Stimulated activated CD4-positive, alpha-beta T cell treated with anti-CD3 and anti-CD28 coated beads, Interleukin-4, amount 100 ng/mL, for 1 hour (primary cell): ENCODE measurements at places on chromosomes 16 and 17.
A peak's percentile ranks its signal among the peaks of the same experiment; 100 is the strongest.

GRCh38 chr16:21162661-21163151, 4.2 kb downstream of the LDAF1 start:
- DNase-seq: no peak

GRCh38 chr17:81365601-81366585, 29.4 kb upstream of the BAHCC1 start:
- DNase-seq: no peak

DNA sequence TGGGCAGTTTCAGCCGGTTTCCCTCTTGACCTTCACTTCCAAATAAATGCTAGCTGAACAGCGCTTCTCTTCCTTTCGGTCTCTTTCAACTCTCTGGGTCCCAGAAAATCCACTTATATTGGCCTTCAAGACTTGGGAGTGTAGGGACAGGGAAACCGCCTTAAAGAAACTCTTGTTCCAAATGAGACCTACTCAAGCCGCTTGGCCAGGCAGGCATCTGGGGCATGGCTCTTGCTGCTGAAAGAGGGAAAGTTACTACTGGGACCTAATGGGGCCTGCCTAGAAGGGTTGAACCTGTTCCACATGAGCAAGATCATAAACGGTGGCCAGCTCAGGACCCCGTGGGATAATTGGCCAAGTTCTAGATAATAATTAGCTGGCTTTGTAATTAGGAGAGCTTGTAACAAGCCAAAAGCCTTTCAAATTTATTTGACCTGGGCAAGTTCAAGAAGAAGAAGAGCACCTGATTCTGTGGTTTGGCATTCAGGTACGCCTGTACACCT, 13.2 kb downstream of the CDH1 start:
- DNase-seq: no peak

DNA sequence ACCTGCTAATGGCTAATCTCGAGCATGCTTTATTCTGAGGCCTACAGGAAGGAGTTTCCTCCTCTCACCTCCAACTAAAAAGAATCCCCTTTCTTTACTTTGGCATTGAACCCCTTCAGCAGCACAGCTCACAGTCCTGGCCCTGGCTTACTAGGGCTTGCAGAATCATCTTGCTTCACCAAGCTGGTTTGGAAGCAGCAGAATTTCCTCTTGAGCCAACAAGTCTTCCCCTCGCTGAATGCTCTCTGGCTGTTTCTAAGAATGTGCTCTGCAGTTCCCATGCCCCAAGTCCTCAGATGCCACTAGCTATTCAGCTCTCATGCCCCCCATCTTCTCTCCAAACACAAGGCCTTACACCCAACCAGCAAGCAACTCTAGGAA, 271.2 kb downstream of the NTN1 start:
- DNase-seq: no peak

DNA sequence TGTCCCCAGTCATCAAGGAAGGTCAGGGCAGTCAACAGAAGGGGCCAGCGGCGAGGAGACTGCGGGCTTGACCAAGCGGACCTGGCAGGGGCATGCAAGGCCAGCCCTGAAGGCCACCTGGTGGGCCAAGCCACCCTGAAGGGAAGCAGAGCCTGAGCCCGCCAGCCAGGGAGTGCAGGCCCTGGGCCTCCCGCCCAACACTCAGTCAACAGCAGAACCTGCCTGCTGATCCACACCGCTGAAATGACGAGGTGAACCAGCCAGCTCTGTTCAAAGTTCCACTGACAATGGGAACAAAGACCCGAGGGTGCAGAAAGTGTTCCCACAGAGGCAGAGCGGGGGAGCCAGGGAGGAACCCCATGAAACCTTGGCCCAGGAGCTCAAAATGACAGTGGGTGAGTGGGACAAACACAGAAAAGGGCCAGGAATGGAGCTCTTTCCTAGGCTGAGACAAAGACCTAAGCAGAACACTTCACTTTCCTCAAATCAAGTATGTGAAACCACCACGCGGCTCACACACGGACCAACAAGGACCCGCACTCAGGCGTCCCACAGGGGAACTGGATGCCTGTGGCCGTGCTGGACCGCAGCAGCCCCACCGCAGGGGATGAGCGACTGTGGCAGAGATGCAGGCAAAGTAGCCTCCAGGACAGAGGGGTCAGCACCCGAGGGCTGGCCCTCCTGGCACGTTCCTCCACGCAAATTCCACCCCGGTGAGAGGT, 12.0 kb downstream of the AXIN1 start:
- no peak for DNase-seq

GRCh38 chr16:11651796-11652195, 16.5 kb upstream of the SNN start:
- no peak for DNase-seq

- peak; percentile 83 for DNase-seq
These were observed 10.8 kb downstream of the HID1 start for GRCh38 chr17:74961657-74962350.

DNA sequence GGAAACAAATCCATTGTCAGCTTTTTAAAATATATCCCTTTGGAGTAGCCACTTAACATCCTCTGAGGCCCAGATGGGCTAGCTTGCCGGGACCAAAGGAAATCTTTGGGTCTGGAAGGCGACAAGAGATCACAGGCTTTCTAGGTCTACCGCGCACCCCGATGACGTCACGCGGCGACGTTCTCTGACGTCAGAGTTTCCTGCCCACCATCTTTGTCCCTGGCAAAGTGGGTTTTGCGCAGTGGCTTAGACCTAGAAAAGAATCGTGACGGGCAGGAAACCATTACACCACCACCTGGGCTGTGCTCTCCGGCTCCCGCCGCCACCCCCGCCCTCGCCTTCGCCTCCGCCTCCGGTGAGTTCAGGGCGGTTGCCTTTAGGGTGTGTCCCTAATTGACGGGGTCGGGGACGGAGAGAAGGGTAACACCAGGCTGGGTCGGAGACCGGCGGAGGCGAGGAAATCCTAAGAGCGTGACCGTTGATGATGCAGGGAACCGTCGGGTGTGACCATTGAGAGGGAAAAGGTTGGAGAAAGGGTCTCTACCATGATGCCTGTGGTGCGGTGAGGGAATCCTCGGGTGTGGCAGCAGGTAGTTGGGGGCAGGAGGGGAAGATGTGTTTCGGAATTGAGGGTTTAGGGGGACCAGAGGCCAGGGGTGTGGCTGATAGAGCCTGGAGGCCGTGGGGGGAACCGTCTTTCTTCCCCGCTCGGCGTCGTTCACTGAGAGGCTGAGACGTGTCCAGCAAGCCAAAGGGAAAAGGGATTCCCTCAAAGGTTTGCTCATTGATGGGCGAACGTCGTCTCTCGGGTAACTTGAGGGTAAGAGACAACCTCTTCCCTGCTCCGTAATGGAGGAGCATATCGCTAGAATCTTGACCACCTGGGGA, at the start of gene AP2B1:
Gene AP2B1, plus strand, starts transcription at position 249 of the 888 bp plus-strand sequence. CDS start 6,709 bp downstream, outside the sequence.
- DNase-seq: peak; percentile 92

DNA sequence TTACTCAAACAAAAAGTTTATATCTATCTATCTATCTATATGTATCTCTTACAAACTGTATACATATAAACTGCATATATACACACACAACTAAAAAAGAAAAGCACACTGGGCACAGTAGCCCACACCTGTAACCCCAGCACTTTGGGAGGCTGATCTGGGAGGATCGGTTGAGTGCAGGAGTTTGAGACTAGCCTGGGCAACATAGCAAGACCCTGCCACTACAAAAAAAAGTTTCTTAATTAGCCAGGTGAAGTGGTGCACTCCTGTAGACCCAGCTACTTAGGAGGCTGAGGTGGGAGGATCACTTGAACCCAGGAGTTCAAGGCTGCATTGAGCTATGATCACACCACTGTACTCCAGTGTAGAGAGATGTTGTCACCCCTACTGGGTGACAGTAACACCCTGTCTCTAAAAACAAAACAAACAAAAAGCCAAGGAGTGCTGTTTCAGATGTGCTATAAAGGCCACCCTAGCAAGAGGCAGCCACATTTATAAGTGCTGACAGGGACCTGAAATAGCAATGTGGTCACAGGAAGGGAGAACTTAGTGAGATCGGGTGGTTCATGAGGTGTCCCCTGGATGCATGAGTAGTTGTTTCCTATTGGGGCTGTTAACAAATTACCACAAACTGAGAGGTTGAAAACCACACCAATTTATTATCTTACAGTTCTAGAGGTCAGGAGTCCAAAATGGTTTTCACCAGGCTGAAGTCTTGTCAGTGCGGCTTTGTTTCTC, 4.8 kb downstream of the CD2BP2 start:
- no peak for DNase-seq

- DNase-seq: no peak
These were observed 63.6 kb downstream of the SCNN1B start for GRCh38 chr16:23365602-23366240.

GRCh38 chr17:73720187-73720834, 76.1 kb upstream of the SDK2 start:
- DNase-seq: no peak

- no peak for DNase-seq
These were observed 63.6 kb downstream of the ASIC2 start for GRCh38 chr17:33229499-33229898.

- DNase-seq: no peak
These were observed 421.5 kb downstream of the SOX9 start for GRCh38 chr17:72542317-72542716.

GRCh38 chr17:62767997-62768396, 40.1 kb downstream of the MARCHF10 start:
- no peak for DNase-seq

DNA sequence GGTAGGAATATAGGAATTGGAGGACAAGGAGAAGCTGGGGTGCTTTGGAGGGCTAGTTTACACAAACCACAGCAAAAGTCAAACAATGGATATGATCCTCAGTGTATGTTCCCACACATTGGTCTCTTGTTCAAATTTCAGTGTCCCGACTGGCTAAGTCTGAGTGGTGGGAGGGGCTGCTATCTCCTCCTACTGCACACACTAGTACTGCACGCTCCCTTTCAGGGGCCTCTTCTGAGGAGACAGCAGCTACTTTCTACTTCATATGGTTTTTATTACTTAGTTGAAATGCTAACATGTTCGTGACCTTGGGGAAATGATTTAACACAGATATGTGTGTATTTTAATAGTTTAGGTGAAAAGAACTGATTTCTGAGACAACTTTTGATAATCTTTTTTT, 18.8 kb upstream of the KRT10 start:
- DNase-seq: no peak

DNA sequence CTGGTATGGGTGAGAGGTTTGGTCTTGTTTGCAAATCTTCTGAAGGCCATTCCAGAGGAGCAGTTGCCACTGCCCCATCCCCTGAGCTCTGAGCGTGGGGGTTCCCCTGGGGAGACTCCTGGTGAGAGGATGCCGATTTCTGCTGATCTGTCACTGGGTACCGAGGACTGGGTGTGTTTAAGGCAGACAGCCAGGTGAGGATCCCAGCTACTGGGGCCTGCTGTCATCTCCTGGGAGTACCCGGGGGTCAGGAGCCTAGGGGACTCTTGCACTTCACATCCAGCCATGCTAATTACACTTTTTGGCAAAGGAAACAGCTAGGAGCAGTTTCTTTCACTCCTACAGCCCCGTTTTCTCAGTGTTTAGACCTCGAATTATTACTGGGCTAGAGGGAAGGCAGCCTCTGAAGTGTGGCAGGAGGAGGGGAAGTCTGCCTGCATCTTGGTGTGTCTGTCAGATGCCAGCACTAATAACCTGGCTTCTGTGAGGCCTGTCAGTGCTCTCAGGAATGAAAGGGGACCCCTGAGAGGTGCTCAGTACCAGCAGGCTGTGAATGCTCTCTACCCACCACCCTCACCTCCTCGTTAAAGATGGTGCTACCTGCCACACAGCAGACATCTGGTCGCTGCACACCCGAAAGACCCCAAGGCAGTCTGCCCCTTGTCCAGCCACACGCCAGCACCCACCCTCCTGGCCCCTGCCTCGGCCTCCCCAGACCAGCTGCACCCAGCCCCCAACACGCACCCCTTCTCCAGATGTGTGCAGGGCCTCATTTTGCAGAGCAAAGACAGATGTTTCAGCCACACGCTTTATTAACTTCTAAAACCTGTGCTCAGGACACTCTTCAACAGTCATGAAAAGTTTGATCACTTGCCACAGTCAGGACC, 43.2 kb downstream of the SNX20 start:
- DNase-seq: no peak

- DNase-seq: no peak
These were observed 190.9 kb upstream of the CDH5 start for GRCh38 chr16:66175636-66176035.

DNA sequence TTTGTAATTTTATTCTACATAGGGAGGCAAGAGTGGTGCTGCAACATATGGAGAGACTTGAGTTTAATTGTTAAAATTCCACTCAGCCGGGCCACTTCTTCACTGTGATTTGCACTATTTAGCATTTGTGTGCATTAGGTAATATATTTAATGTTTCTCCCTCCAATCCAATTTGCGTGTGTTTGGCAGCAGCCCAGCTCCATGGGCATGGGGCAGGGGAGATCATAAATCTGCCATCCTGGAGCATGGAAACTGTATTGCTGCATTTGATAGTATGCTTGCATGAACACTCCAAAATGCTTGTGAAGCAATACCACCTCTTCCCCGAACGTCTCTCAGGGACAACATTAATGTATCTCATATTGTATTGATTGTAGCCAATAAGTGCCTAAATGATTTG, 339.1 kb upstream of the RBFOX1 start:
- no peak for DNase-seq

GRCh38 chr17:26774291-26775218, 519.4 kb upstream of the WSB1 start:
- no peak for DNase-seq

DNA sequence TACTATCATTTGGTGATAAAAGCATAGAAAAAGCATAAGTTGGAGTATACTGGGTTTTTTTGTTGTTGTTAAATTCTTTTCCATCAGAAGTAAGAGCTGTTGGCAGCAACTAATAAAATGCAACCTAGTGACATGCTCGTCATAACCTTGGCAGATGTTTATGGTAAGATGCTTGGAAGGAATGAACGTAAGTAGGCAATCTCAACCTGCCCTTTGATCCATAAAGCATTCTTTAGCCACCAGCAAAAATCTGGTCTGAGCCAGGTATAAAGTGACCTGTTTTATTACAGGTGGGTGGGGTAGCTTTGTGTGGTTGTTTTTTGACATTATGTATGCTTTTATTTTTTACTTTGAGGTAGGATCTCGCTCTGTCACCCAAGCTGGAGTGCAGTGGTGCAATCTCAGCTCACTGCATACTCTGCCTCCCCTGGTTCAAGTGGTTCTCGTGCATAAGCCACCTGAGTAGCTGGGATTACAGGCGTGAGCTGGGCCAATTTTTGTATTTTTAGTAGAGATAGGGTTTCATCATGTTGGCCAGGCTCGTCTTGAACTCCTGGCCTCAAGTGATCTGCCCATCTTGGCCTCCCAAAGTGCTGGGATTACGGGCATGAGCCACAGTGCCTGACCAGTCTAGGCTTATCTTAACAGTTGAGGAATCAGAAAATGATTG, 22.0 kb downstream of the WSB1 start:
- DNase-seq: no peak

DNA sequence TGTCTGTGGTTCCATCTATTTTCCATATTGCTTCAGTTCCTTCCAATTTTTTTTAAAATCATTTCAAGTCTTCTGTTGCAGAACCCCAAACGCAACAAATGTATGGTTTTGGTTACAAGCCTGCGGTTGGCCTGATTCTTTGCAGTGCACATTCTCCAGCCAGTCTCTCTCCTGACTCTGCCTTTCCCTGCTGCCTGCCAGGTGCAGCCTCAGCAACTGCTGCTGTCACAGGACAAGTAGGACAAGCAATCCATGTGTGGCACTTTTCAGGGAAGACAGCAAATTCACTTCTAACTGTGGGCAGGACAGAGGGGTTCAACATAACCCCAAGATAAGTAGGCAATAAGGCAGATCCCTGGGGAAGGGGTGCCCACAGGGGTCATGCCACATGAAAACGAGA, 24.2 kb downstream of the EMP2 start:
- no peak for DNase-seq

- DNase-seq: no peak
These were observed 84.5 kb upstream of the HSBP1 start for GRCh38 chr16:83723244-83723643.

GRCh38 chr16:4501071-4501478, 24.9 kb downstream of the HMOX2 start:
- DNase-seq: no peak
